ENCODE measurements at places on chromosomes 16 and 17.

DNA sequence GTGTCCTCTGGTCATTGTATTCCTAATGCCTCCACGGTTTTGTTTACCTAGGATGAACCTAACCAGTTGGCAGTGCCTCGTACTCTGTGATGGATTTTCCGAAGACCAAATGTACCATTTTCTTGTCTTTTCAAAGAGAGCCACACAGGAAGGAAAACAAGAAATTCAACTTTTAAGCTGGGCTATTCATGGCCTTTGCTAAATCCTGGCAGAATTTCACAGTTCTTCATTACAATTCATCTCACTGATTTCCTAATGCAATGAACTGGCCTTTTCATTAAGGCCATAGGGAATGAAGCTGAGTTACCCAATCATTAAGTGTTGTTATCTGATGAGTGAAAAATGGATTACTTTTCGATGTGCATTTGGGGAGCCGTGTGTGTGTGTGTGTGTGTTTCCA, 7.9 kb upstream of the KCNJ16 start:
- no peak for DNase-seq

DNA sequence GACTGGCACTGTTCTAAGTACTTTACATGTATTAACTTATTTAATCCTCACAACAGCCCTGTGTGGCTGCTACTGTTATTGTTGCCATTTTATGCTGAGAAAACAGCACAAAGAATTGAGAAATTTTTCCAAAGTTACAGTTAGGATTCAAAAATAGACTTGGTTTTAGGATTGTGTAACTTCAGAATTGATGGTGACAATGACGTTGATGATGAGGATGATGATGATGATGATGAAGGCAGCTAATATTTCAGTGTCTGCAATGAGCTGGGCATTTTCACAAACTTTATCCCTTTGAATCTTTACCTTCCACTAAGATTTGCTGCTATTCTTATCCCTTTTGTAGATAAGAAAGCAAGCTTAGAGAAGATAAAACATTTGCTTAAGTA, 22.1 kb downstream of the PRKCB start:
- no peak for DNase-seq

DNA sequence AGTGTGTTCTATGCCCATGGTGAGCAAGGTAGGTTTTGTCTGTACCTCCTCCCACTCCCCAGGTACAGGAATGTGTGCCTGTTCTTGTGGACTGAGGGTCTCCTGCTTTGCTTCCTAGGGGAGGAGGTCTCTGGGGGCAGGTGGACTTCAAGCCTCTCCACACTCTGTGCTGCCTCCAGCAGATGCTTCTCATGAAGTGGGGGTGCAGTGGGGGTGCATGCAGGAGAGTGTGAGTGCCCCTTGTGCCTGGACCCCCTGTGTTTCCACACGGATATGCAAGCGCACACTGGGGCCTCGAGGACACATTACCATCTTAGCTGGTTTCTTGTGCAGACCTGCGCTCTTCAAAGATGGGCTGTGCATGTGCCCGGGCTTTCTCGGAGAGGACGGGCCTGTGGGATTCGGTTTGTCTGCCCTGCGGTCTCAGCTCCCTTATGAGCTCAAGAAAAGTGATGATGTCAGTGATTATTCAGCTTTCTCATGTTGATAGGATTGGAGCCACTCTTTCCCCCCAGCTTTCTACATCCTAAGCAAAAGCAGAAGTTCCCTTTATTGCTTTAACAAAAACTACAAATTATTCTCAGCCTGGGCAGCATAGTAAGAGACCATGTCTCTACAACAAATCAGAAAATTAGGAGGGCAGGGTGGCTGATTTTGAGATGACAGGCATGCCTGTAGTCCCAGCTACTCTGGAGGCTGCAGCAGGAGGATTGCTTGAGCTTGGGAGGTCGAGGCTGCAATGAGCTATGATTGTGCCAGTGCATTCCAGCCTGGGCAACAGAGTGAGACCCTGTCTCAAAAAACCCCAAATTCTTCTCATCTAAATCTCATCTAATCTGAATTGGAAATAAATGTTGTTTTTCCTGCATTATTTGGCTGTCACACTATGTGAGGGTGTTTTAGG, 86.8 kb downstream of the RPTOR start:
- DNase-seq, result no peak

GRCh38 chr17:5530265-5531084, 44.1 kb downstream of the MIS12 start:
- DNase-seq, result no peak

DNA sequence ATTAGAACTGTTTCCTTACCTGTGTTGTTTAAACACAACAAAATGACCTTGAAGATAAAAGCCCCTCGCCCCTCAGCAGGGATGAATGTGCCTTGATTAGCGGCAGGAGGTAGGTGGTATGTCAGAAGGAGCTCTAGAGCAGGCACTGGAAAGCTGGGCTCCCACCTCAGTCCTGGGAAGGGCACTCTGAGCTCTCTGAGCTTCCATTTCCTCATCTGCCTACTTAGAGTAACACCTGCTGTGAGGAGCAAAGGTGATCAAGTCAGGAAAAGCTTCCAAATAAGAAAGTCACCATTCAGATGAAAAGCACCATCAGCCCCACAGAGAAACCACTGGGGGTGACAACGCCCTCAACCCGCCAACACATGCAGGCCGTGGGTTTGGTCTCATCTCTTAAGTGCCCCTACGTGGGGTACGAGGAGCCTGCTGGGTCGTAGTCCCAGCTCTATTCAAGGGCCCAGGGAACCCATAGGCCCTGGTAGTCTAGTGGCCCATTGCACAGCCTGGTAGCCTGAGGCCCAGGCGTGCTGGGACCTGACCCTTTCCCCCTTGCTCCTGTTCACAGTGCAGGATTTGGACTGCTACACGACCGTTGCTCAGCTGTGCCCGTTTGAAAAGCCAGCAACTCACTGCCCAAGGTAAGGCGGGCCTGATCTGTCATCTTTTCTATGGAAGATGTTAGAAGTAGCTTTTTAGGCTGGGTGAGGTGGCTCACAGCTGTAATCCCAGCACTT, 57.3 kb downstream of the CRISPLD2 start:
- peak; percentile 18 for DNase-seq

DNA sequence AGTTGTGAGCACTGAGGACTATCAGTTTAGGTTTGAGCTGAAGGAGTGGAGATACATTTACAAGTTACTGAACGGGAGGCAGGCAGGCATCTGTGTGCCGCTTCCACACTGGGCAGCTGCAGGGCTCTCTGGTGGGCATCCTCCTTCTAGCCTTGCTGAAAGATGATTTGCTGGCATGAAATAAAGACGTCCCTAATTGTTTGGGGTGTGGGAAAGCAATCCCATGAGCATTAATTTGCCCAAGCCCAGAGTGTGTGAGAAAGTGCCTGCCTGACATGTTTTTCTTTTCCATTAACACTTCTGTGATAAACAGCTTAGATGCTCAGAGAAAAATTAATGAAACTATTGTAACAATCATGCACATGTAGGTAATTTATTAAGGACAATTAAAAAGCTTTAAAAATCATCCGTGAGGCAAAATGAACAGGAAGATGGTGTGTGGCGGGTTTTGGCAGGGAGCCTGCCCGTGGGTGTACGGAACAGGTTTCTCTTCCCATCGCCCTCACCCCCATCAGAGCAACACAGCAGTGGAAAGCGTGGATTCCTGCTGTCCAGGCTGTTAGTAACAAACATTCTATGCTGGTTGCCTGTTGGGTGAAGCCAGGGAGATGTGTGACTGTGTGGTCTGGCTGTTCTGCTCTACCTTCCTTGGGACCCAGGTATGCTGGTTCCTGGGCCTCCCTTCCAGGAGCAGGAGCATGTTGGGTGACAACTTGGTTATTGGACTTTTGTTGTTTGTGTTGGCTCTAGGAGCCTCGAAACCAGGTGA, 191.9 kb downstream of the MSI2 start:
- no peak for DNase-seq

- no peak for DNase-seq
These were observed 20.8 kb downstream of the ZNHIT3 start for GRCh38 chr17:36507266-36507665.

DNA sequence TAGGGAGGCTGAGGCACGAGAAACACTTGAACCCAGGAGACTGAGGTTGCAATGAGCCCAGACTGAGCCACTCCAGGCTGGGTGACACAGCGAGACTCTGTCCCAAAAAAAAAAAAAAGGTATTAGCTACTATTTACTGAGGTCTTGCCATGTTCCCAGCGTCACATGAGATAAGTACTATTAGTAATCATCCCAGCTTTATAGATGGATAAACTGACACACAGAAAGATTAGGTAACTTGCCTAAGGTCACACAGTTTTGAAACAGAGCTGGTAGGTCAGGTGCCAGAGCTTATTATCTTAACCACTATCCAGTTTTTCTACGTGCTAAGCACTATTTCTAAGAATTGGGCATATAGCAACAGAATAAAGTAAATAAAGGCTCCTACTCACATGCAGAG, 51.6 kb downstream of the TEX14 start:
- DNase-seq, result no peak

DNA sequence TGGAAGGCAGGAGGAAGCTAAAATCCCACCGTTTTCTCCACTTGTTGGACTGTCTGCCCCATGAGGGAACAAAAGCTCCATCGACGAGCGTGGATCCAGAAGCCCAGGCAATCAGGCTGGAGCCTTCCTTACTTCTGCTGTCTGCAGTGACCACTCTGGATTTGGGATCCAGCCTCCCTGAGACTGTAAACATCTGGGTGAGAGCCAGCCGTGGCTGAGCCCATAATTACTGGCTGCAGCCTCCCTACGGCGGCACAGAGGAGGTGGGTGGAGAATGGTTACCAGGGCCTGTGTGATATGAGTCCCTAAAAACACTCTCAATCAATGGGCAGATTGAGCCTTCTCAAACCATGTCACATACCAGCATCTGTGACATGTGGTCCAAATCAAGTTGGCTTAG, 158.2 kb downstream of the FOXL1 start:
- DNase-seq, result no peak

DNA sequence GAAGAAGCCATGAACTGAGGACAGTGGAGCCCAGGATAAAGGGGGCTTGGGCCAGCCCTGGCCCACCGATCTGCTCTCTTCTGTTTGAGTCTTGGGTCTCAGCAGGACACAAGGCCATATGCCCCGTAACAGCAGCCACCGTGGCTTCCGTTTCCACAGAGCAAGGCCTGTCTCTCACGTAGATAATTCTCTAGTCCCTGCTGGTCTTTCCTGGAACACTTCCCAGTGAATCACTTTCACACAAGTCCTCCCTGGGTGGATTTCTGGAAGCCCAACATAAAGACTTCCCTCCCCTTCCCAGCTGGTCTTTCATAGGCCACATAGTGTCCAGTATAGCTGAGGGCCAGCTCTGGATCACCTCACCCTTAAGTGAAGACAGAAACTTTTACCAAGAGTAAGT, 19.9 kb upstream of the C16orf78 start:
- DNase-seq, result no peak

DNA sequence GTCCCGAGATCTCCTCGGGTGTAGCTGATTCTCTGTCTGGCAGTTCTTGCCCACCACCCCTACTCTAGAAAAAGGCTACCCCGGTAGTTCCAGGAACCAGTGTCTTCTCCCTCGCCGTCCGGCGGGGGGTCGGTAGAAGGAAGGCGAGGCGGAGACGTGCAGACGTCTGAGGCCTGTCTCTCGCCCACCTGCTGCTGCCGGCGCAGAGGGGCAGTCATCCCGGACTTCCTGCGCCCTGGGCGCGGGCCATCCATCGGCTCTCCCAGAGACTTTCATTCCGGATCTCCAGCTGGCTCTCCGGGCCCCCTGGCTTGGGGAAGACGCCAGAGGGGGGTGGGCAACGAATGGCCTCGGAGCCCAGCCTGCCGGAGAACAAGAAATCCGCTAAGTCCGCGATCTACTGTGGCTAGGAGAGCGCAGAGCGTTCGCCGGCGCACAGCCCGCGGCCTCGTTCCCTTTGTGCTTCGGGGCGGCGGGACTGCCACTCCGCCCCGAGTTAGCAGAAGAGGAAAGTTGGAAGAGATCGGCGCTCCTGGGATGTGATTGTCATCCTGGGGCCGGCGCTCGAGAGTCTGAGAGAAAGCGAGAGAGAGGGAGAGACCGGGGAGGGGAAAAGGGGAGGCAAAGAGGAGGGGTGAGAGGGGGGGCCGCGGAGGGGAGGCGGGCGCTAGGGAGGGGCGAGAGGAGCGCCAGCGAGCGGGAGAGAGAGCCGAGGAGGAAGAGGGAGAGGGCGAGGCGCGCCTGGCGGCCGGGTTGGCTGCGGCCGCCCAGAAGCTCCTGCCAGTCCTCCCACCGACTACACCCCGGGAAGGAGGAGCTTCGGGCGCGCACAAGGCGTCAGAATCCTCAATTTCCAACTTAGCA, at the start of gene IRX5:
TSS of gene IRX5 (plus strand) at position 861 of the 864 bp plus-strand sequence. CDS start 334 bp downstream, outside the sequence.
- peak; percentile 96 for DNase-seq

- no peak for DNase-seq
These were observed 28.0 kb downstream of the BLMH start for GRCh38 chr17:30263552-30264333.

Measured in neural progenitor cell (in vitro differentiated cells).